ENCODE measurements at places on chromosomes 6 and 20.
A peak's percentile ranks its signal among the peaks of the same experiment; 100 is the strongest.

GRCh38 chr20:39359981-39360620, 398.0 kb downstream of the DHX35 start:
- no peak for DNase-seq

GRCh38 chr6:89172131-89172530, 26.3 kb downstream of the PM20D2 start:
- no peak for DNase-seq

GRCh38 chr6:149489967-149490366, 5.2 kb upstream of the ZC3H12D start:
- no peak for DNase-seq

- no peak for DNase-seq
Observed at GRCh38 chr6:169316651-169317050, 63.0 kb upstream of the THBS2 start.

- DNase-seq: no peak
Observed at GRCh38 chr20:21500599-21500998, 13.3 kb downstream of the NKX2-2 start.

DNA sequence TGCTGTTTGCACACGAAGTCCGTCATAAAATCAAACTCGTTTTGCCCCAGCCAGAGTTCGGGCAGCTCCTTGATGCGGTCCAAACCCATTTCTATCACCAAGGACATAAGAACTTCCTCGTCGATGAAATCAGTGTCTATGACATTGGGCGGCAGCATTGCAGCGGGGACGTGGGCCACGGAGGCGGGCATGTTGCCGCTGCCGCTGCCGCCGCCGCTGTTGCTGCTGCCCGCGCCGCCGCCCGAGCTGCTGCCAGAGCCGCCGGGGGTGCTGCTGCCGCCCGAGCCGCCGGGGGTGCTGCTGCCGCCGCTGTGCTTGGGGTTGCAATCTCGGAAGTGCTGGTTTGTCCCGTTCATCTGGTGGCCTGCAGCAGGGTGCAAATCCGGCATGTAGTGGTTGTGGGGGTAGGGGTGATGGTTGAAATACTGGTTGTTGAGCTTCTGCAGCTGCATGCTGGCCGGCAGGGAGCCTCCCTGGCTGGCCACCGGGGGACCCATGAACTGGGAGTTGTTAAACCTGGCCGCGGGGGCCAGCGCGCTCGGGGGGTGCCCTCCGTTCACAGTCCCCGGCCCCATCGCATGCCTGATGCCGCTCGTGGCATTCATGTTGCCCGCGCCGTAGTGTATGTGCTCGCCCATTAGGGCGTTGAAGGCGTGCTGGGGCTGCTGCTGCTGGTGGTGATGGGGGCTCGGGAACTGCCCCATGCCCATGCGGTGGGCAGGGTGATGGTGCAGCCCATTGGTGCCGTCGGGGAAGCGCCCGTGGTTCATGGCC, 1.1 kb downstream of the CITED2 start:
- peak; percentile 72 for DNase-seq
